Adrenal gland (tissue), 19 donors: ENCODE measurements at places on chromosomes 6 and 20. TPM values are rescaled to one million over a fixed set of nuclear protein-coding genes. Genes with fewer than 3 reads are reported as not detected.

ABT1 gene
- 12.6 TPM for total RNA-seq

DNA sequence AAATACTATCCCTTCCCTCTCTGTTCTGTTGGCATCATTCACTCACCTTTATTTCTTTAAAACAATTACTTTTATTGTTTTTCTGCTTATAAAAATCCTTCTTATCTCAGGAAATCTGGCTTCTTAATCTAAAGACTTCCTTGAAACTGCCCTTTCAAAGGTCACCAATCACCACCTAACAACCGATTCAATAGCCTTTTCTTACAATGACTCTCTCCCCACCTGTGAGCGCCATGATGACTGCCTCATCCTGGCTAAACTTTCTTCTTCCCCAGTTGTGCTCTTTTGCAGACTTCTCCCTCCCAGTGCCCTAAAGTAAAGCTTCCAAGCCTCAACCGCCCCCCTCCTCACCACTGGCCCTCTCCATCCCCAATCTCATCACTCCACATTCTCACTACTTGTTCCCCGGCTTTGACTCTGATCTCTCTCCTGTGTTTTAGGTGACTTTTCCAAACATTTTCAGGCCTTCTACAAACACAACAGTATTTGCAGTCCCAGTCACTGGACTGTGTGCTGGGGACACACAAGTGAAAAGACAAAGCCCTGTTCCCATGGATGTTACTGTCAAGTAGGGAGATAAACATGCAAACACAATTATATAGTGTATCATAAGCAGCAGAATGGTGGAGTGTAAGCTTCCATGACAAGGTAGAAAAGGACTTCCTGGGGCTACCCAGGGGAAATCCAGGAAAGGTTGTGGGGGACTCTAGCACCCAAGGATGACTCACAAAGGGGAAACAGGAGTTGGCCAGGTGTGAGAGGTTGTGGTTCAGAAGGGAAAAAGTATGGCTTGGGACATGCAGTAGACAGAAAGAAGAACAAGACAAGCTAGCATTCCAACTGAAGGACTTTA is 12.8 kb downstream of the NHSL1 start:
- no peak for DNase-seq

- peak; percentile 70 for DNase-seq
These were observed 12.2 kb downstream of the CEP250 start for GRCh38 chr20:35467339-35468224.

TSHZ2 gene
- total RNA-seq = 29.1 TPM

DNA sequence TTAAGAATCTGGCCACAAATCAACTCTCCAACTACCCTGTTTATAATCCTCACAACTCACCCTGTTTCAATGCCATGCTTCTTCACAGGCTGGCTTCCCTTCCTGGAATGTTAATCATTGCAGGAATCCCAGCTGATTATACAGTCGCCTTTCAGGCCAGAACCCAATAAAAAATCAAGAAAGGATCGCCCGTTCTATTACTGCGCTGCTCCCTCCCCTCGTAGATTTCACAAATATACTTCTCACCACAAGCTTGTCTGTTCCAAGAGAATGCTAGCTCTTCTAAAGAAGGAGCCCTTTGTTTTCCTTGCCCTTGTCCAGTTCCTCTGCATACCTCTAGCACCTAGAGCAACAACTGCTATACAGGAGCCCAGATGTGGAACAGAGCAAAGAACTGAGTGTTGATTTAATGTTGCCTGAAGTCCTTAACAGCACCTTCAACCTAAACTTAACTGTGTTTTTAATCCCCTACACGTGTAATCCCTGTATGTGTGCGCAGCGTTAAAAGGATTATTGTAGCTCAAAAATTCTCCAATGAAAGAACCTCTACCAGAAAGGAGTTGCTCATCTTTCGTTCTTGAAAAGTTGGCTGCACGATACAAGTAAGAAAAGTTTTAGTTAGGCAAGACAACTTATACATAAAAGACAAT is 988 bp downstream of the ECHDC1 start:
- DNase-seq = no peak

DNA sequence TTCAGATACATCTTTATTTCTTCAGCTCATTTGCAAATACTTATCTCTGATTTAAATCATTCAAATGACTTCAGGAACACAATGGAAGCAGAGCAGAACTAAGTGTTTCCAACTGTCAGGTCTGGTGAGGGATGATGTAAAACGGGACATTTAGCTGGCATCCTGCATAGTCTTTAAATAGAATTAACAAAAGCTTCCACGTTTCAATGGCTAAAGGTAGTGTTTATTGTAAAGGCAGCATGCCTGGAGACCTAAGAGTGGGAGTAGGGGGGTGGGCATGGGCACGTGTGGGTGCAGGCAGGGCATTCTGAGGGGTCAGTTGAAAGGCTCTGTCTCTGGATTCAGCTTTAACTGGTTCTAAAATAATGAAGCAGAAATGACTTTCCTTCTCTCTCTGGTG is 174.9 kb downstream of the PLCB1 start:
- no peak for DNase-seq

DNA sequence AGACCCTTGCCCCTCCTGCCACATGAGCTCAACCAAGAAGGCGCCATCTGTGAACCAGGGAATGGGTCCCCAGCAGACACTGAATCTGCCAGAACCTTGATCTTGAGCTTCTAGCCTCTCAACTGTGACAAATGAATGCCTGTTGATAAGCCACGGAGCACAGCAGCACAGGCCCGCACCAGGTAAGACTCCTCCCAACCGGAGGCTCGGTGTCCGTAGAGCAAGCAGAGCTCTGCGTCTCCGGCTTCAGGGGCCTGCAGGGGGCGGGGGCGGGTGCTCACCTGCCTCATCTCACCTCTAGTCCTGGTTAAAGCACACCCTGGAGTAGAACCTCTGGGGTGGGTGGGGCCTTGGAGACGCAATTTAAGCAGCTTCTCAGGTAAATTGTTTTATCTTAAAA is 122.7 kb downstream of the SMOC2 start:
- DNase-seq = no peak

DNA sequence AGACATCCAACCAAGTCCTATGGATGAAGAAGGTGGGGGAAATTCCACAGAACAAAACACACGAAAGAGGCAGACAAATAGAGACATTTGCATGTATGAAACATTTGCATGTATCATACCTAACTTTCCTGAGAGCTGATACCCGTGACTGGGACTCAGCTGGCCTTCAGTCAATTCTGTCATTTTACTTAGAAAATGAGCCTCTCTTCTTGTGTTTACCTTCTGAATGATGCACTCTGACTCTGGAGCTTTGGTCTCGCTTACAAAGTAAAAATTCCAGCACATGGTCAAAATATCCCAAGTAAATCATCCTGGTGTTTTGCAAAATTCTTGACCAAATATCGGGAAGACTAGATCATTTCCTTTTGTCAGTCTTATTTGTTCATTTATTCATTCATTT is 46.9 kb downstream of the MMUT start:
- DNase-seq = no peak

- DNase-seq = no peak
These were observed 643 bp downstream of the CD24 start for GRCh38 chr6:106973836-106974335.

DNA sequence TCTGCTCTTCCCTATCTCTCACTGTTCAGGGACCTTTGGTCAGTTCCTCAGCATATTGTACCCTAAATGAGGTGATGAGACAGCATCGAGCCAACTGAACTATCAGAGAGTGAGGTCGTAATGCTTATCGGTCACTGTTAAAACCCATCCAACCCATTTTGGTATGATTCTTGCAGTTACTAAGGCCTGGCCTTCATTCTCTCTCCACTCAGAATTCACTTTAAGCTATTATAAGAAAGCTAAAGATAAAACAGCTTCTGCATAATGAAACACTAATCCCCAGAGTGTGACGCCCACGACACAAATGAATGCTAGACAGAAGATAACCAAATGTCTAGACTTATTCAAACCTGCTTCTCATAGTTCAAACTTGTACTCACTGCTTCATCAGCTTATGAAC is 175.8 kb downstream of the GMPR start:
- DNase-seq = no peak

DNA sequence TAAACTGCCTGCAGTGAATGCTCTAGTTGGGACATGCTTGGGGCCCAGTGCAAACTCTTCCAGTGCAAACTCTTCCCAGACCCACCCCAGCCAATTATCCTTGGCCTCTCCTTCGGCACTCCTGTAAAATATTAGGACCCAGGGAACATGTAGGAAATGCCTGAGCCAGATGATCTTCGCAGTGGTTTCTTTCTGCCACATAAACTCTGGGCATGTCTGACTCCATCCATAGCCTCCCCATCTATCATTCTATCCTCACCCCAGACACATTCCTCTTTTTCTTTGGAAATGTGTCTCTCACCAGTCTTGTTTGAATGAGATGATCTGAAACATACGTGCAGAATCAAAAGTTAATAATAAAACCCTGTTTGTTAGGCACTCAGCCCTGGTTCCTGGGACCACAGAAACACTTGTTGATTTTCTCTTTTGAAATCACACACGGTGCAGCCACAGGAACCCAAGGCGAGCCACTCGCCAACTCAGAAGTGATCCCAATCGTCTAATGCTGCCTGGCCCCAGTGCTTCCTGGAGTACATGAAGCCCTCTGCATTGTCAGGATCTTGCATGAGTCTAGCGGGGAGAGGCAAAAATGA is 108.9 kb upstream of the CST7 start:
- no peak for DNase-seq

DNA sequence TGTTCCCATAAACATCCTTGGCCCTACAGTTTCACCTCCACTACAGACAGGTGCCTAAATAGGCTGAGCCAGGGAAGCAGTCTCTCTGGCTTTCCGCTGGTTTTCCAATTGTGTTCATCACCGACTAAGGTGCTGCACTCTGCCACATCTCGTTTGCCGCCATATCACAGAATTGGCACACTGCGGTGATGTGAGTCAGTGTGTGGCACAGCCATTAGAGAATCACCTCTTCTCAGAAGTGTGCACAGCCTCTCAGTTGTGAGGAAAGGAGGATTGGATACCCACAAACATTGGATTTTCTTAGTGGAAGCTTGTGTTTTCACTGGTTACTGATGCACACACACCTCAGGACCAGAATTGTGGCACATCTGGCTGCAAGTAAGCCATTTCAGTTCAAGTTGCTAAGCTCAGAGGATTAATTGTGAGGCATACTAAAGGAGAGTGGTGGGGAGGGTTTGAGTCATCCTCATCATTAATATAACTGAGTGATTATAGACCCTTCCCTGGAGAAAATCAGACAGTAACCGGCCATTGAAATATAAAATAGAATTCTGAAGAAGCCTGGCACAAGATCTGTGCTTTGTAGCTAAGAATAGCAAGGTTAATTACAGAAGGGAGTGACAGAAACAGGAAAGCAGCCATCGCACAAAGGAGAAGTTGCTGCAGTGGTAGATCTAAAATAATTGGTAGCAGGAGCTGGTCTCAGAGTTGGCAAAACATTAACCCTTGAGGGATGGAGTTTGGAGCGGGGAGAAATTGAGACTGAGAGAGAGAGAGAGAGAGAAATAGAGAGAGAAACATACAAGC is 506.9 kb downstream of the LMBRD1 start:
- DNase-seq = no peak

GRCh38 chr6:148530394-148530953 is 187.8 kb downstream of the SASH1 start:
- no peak for DNase-seq

ESR1 gene
- 5.0 TPM for total RNA-seq

GRCh38 chr20:59403261-59403961 is 103.0 kb downstream of the EDN3 start:
- peak; percentile 33 for DNase-seq

DNA sequence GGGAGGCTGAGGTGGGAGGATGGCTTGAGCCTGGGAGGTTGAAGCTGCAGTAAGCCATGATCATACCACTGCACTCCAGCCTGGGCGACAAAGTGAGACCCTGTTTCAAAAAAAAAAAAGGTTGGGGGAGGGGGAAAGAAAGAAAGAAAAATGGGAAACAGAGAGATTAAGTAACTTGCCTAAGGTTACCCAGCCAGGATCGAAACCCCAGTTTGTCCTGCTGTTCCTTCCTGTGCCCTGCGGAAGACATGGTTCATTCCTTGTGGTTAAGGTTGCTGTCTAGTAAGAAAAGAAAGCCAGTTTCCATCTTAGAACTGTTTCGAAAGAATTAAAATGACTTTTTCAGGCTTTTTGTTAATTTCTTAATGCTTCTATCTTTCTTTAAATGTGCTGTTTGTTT is 29.8 kb downstream of the C6orf89 start:
- no peak for DNase-seq

DNA sequence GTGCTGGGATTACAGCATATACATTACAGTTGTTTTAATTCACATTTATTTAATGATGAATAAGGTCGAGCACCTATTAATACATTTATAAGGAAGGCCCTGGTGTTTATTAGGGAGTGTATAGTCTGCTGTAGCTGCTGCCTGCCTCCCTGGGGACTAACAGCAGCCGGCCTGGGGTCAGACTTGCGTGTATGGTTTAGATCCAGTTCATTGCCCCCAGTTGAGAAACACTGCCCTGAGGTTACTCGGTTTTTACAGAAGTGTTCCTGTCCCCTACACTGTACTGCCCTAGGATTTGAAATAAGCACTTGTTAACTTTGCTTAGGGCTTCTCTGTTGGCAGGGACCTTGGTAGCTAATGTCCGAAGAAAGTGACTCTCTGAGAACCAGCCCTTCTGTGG is 4.0 kb downstream of the TTPAL start:
- DNase-seq = no peak

SPTLC3 gene
- 15.7 TPM for total RNA-seq

- no peak for DNase-seq
These were observed 78.7 kb upstream of the IFNGR1 start for GRCh38 chr6:137297887-137298286.

DNA sequence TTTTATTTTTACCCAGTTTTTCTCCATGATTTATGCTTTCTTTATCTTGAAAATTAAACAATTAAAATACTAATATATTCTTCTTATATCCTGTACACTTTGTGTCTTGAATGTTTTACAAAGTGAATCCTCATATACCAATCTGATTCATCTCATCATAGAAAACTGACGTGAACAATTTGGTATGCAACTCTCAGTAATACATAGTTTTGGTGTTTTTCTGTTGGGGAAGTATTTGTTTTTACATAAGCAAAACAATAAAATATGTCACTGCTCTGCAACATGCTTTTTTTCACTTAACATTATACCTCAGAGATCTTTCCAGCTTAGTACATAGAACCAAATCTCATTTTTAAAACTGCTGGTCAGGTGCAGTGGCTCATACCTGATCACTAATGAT is 14.7 kb downstream of the DNAAF9 start:
- no peak for DNase-seq

- no peak for DNase-seq
These were observed 12.0 kb upstream of the GMDS start for GRCh38 chr6:2257363-2257762.

- no peak for DNase-seq
These were observed 47.9 kb upstream of the CITED2 start for GRCh38 chr6:139422105-139423036.

EZR gene
- 329 TPM for total RNA-seq

DNA sequence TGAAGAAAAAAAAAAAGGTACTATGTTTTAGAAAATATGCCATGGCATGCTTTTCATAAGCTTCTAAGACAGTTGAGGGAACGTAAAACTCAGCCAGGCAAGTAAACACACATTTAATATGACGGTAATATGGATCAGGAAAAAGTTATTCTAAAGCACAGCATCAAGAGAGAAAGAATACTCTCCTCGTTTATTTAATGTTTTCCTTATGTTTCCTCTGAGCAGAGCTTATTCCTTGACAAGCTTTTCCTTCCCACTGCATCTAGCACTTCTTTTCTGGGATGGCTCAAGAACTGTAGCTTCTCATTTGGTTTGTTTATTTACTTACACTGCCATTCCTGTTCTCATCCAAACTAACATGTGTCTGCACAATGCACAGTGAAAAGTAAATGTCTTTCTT is 2.7 kb upstream of the RSPO3 start:
- no peak for DNase-seq

ULBP1 gene
- total RNA-seq = not detected

- DNase-seq = no peak
These were observed 92.0 kb upstream of the TMEM181 start for GRCh38 chr6:158467923-158468322.

GRCh38 chr20:40154514-40154913 is 534.5 kb downstream of the MAFB start:
- DNase-seq = no peak
